ENCODE measurements at places on chromosomes 11 and 22.

DNA sequence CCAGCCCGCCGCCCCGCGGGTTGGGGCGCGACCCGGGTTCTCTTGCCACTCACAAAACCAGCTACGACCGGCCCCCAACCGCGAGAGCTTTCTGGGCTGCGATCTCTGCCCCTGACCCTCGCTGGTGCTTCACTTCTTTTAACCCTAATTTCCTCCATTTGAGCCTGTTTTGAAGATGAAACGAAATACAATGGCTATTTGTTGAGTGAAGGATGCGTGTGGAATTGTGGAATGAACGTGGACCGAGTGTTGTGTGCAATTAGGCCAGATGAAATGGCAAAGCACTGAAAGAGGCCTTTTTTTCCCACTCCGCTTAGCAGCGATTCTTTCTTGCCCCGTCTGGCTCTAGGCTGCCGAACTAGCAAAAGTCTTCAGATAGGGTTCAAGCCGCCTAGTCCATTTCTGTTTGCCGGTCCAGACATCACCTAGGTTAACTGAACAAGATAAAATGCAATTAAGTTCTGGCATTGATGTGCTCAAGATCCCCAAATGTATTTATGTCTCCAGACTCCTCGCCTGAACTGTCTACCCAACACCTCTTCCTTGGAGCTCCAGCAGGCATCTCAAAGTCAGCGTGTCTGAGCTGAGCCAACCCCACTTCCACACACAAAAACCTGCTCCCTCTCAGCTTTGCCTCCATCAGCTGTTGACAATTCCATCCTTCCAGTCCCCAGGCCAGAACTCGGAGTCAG lies 471 bp upstream of the TMEM184B start:
- no peak for DNase-seq

DNA sequence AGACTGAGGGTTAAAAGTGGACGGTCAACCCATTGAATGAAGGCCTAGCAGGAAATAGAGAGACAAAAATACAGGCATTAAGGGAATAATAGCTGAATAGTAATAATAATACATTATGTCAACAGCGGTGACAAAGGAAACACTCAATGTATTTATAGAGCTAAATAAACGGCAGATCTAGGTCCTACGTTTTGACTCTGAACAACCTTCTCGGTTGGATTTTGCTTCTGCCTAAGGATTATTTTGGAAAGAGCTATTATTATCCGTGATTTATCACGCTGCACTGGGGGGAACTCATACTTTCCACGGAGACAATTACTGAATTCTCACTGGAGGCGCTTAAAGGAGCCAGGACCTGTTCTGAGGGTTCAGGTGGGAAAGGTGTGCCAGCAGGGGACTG lies 118.2 kb upstream of the KIRREL3 start:
- DNase-seq: no peak

DNA sequence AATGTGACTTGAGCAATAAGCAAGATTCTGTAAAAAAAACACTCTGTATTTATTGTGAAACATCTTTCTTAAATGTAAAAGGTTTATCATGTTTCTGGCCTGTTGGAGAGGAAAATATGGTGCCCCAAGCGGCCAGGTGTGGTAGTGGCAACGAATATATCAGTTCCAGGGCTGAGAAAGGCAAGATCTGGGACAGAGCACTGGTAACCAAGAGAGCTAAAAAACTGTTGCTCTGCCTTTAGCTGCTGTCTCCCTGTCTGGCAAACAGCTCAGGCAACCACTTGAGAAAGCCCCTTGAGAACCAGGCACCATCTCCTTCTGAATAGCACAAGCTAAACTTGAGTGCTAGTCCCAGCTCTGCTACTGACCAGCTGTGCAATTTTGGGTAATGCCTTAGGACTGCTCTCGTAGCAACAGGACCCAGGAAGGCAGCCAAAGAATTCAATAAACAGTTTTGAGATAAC lies 129.9 kb downstream of the KCNC1 start:
- DNase-seq: peak; percentile 17

DNA sequence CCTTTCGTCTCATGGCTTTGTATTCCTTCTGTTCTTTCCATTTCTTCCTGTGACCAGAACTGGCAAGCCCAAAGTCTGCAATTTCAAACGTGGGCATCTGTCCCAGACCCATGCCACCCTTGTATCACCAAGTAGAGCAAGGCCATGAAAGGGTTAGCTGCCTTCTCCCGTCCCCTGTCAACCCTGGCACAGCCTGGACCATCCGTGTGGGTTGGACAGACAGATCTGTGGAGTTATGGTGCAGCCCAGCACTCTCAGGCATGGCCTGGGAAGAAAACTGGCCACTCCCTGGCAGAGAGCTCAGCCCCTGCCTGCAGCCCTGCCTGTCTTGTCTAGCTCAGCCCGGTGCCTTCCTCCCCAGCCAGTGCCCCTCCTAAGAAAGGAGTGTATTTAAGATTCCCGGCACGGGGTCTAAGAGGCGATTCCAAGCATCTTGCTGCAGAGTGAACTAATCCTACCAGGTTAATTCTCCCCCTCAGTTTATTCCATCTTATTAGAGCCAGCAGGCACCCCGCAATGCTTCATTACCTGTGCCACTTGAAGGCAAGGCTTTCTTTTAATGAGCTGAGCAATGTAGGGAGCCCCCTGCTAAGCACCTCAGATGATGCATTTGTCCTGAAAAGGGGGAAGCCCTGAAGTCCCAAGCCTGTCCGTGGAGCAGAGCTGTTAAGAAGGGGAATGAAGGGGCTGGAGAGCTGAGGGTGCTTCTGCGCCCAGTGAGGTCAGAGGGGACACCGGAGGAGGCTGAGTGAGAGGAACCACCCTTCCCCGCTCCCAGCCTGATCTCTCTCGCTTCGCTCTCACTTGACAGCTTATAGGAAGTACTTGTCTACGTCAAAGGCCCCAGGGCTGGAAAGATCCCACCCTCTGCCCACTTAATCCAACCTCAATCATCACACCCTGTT lies 130.6 kb downstream of the SPATA19 start:
- DNase-seq: no peak

- DNase-seq: peak; percentile 97
Observed at GRCh38 chr11:58905721-58906547, 33.4 kb upstream of the GLYATL1 start.

- no peak for DNase-seq
Observed at GRCh38 chr11:28476049-28476448, 367.9 kb downstream of the METTL15 start.

GRCh38 chr22:46640293-46641055 lies 20.3 kb downstream of the GRAMD4 start:
- DNase-seq: no peak

DNA sequence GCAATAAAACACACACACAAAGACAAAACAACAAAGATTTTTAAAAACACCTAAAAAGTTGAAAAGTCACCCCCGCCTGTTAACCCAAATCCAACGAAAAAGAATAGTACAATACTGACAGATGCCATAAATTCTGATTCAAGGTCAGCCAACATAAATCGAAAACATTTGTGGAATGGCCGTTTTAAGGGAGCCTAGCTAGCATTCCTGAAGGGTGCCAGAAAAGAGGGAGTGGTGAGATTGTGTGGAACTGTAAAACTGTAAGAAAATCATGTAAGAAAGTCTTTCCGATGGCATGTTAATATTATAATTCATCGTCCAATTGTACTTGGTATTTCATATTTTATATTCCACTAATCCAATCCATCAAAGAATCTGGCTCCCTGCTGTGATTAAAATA lies 75.1 kb downstream of the RAB38 start:
- DNase-seq: no peak

DNA sequence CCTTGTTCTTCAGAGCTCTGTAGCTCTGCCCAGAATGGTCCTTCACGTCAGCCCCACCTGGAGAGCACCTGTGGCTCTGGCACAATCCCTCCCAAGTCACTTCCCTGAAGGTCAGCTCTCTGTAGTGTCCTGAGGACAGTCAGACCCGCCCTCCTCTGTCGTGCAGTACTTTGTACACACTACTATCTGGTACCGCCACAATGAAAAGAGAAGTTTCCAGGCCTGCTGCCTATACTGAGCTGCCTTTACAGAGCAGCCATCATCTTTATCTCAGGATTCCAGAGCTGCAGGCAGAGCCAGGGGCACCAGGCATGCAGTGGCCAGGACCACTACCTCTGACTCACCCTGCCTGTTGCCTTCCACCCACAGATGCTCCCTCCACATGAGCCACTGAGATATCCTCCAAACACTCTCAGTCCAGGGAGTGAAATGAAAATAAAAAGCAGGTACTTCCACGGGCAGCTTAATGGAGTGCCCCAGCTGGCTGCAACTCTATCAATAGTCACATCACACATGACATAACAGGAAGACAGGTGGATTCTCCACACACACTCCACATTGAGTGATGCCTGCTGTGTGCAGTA lies 7.3 kb downstream of the PACSIN2 start:
- DNase-seq: no peak

GRCh38 chr22:39405346-39406085 lies 5.9 kb downstream of the TAB1 start:
- DNase-seq: no peak

DNA sequence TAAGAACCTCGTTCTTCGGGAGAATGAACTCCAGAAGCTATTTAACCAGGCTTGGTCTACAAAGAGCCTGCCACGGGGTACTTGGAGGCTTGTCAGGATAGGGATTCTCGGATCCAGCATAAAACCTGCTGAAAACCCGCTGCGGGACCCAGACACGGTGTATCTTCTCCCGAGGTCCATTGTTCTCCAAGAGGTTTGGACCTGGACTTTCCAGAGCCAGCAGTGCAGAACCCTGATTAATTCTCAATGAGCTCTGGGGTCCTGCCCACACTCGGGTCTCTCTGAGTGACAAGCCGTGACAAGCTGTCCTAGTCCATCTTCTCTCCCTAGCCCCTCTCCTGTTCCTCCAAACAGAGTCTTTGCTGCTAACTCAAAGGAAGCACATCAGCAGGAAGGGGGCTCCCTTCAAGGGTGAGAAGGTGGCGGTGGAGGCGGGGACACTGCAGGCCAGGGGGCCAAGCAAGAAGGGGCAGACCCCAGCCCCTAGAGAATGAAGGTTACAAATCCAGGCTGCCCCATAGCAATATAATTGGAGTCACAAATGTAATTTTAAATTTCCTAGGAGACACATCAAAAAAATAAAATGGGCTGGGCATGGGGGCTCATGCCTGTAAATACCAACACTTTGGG lies 12.2 kb downstream of the SHANK2 start:
- no peak for DNase-seq

DNA sequence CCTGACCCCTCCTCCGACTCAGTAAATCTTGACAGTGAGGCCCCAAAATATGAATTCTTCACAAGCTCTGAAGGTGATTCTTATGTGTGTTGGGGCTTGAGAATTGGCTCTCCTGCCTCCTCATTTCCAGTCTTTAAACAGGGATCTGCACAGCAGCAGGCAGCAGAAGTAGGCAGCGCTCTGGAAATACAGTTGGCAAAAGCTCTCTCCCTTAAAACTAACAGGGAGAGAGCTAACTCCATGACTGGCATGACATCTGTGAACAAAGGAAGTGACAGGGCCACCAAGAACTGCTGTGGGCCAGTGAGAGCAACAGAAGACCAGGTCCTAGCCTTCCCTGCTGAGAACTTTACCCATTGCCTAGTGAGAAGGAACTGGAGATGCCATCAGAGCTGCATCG lies 70.1 kb downstream of the PANX1 start:
- no peak for DNase-seq

- DNase-seq: no peak
Observed at GRCh38 chr11:69899957-69900821, 81.0 kb upstream of the FGF3 start.

- no peak for DNase-seq
Observed at GRCh38 chr11:71193431-71193830, 58.9 kb downstream of the SHANK2 start.

DNA sequence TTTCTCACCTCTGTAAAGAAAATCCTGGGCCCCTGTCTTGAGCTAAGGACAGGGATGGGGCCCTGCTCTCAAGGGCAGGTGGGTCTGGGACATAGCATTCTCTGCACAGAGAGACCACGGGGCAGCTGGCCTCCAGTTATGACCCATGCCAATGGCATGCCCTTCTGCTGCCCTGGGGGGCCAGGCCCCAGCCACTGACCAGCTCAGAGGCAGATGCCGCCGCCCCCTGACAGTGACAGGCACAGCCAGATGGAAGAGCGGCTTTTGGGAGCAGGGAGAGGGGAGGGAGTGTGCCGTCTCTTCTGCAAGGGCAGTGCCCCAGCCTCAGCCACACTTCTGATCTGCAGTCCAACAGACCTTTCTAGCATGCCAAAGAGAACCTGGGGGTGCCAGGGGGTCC lies 114.8 kb upstream of the NAV2 start:
- no peak for DNase-seq

- no peak for DNase-seq
Observed at GRCh38 chr11:120141113-120141767, 3.3 kb upstream of the TRIM29 start.

DNA sequence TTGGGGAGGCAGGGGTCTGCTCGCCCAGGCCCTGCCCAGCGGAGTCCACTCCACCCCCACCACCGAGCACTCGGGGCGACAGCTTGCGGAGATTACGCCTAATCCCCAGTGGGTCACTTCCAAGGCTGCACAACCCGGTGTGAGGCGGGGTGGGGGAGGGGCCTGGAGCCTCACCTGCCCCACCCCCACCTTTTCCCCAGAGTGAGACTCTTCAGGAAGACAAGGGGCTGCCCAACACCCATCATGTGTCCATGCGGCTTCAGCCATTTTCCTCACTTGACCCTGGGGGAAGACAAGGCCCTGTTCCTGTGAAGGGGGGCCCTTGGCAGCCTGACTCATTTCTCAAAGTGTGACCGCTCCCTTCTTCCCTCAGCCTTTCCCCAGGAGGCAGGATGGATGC lies 12.5 kb downstream of the SYNGR1 start:
- no peak for DNase-seq

DNA sequence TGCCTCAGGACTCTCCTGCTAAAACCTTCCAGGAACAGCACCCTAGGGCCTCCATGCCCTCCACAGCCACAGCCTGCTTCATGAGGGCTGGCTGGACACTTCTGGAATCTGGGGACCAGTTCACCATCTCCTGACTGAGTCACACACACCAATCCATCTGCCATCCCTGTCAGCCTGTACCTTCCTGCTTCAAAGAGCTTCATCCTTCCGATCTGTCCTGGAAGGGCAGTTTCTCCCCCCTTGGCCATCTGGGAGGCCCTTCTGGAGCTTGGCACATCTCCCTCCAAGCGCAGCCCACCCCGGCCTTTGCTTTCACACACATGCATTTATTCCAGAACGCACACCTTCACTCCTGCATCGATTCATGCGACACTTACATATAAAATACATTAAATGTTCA lies 13.0 kb downstream of the APBB1 start:
- no peak for DNase-seq

GRCh38 chr11:119284344-119285157 lies 32.4 kb downstream of the MCAM start:
- DNase-seq: peak; percentile 10

- DNase-seq: no peak
Observed at GRCh38 chr11:130592056-130592455, 143.6 kb downstream of the ADAMTS15 start.

- no peak for DNase-seq
Observed at GRCh38 chr11:63564056-63564774, 1.0 kb upstream of the PLAAT2 start.

DNA sequence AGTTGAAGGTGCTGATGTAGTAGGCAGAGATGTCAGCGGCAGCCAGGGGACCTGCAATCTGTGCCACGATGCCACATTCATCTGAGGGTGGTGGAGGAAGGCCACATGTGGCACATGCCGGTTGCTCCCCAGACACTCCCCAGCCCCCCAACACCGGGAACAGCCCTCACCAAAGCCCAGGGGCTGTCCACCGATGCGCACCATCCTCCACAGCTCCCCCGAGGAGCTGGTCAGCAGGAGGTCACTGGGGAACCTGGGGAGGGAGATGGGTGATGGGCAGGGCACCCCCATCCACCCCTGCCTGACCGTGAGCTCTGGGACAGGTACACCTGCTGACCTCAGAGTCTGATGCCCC lies 3.5 kb downstream of the CASTOR1 start:
- DNase-seq: no peak

Measured in LNCaP clone FGC (cell line).